ENCODE measurements at places on chromosomes 5 and 9.

DNA sequence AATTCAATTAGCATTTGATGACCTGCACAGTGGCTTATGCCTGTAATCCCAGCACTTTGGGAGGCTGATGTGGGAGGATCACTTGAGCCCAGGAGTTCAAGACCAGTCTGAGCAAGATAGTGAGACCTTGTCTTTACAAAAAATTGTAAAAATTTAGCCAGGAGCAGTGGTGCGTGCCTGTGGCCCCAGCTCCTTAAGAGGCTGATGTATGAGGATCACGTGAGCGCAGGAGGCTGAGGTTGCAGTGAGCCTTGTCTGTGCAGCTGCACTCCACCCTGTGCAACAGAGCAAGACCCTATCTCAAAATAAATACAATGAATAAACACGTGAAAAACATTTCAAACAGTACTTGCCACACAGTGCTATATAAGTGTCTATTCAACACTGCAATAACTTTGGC, 4.2 kb downstream of the ABCA1 start:
- no peak for DNase-seq

GRCh38 chr9:27386571-27387091, 89.7 kb upstream of the EQTN start:
- DNase-seq: no peak

DNA sequence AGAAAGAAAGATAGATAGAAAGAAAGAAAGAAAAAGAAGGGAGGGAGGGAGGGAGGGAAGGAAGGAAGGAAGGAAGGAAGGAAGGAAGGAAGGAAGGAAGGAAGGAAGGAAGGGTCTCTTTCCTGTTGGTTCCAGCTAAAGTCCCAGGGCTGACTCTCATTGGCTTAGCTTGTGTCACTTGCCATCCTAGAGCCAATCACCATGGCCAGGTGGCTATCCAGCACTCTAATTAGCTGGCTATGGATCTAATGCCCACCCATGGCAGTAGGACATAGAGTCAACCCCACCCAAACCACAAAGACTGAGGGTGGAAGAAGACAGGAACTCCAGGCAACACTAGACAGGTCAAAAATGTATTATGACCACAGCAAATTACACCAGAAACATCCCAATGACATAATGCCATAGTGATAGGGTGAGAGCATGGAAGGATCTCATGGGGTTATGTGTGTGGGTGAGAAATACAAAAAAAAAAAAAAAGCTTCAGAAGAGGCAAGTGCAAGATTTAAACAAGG, 10.8 kb upstream of the CPLX2 start:
- DNase-seq: no peak

- no peak for DNase-seq
These were observed 111.3 kb upstream of the PCA3 start for GRCh38 chr9:76652894-76653293.

DNA sequence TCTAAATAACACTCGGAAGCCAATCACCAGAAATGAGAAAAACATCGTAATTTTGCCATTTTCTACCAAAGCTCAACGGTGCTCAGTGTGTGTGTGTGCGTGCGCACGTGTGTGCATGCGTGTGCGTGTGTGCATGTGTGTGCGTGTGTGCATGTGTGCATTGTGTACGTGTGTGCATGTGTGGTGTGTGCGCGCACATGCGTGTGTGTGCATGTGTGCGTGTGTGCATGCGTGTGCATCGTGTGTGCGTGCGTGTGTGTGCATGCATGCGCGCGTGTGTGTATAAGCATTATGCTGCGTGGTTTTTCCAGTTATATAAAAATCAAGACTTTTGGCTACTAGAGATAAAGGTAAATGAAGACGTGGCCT, 165.0 kb downstream of the DAB2IP start:
- no peak for DNase-seq
